ENCODE measurements at places on chromosomes 6 and 20. TPM values are rescaled to one million over a fixed set of nuclear protein-coding genes. Genes with fewer than 3 reads are reported as not detected.
A peak's percentile ranks its signal among the peaks of the same experiment; 100 is the strongest.

DNA sequence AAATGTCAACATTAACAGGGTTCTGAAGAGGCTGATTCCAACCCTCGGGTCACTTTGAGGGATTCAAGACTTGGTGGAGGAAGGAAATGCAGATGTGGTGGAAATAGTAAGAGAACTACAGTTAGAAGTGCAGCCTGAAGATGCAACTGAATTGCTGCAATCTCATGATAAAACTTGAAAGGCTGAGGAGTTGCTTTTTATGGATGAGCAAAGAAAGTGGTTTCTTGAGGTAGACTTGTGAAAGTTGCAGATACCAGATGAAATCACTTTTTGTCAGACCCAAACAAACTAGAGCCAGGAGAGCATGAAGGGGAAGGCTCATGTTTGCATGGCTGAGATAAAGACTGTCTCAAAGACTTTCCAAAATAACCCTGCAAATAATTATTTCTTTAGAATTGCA, 16.2 kb downstream of the ANKRD6 start:
- no peaks in the 10 kb centered on the region for H3K27me3 ChIP-seq
- H3K4me1 ChIP-seq = no peaks in the 10 kb centered on the region
- H3K4me3 ChIP-seq = no peak overlapping the region

GRCh38 chr6:12546410-12547002, 170.1 kb upstream of the PHACTR1 start:
- H3K4me1 ChIP-seq = no peaks in the 10 kb centered on the region
- H3K27ac ChIP-seq = peak overlapping the region; percentile 3
- DNase-seq = no peak
- no peaks in the 10 kb centered on the region for H3K27me3 ChIP-seq
- no peak overlapping the region for H3K4me3 ChIP-seq
- no peaks in the 10 kb centered on the region for H3K36me3 ChIP-seq

- H3K27me3 ChIP-seq = peaks cover 51% of the 10 kb centered on the region
- H3K4me1 ChIP-seq = peaks cover 6% of the 10 kb centered on the region
These were observed 3.0 kb downstream of the THBS2 start for GRCh38 chr6:169250660-169251059.

DNA sequence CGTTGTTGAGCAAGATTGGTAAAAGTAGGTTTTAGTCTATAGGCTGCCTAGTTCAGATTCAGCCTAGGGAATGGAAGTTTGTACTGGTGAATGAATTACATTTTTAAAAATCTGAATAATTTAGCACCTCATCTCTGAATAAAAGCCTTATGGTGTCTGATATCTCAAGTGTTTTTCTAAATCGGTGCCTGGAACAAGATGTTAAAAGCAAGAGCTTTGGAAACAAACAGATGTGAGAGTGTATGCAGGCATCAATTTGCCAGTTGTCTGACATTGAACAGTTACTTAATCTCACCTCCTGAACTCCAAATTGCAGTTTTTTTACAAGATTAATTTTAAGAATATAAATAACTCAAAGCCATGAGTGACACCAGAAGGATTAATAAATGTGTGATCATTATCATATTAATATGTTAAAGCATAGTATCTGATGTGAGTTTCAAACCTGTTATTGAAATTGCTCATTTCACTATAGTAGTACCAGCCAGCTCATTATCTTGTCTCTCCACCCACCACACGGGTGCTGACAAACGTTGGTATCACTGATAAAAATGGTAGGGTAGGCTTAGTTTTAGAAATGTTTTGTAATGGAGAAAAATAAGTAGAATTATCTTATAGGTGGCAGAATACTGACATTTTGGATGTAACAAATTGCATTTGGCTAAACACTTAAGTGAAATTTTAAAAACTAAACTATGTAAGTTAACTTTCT, 157.3 kb downstream of the FAM83B start:
- no peak overlapping the region for H3K4me3 ChIP-seq
- no peak for DNase-seq
- H3K4me1 ChIP-seq = no peaks in the 10 kb centered on the region

ARMC12 gene
- 1.4 TPM for total RNA-seq

DNA sequence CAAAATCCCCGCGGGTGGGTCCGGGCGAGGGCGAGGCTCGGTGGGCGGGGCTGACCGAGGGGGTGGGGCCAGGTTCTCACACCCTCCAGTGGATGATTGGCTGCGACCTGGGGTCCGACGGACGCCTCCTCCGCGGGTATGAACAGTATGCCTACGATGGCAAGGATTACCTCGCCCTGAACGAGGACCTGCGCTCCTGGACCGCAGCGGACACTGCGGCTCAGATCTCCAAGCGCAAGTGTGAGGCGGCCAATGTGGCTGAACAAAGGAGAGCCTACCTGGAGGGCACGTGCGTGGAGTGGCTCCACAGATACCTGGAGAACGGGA, 809 bp downstream of the HLA-G start:
- no peak for DNase-seq
- peaks cover 4% of the 10 kb centered on the region for H3K4me1 ChIP-seq
- H3K27ac ChIP-seq = no peak overlapping the region
- peaks cover 88% of the 10 kb centered on the region for H3K27me3 ChIP-seq

TNNC2 gene
- total RNA-seq = 0.63 TPM

DNA sequence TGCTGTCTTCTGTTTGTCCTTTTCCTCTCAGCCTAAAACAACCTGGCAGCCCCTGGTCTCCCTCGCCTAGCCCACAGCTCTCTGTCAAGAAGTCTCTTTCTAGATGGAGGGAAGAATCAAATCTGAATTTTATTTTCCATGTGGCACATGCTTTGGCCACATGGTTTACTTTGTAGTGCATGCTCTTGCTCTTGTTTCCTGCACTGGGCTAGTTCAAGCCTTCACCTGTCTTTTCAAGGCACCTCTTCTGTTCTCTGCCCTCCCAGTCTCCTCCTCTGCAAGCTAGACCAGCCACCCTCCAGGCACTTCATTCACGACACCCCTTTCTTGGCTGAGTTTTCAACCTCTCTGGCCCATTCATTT, 7.6 kb downstream of the PPP1R14C start:
- H3K4me3 ChIP-seq = no peak overlapping the region
- no peak for DNase-seq
- no peak overlapping the region for H3K27ac ChIP-seq
- no peaks in the 10 kb centered on the region for H3K36me3 ChIP-seq
- H3K27me3 ChIP-seq = peaks cover 42% of the 10 kb centered on the region
- H3K4me1 ChIP-seq = no peaks in the 10 kb centered on the region

DNA sequence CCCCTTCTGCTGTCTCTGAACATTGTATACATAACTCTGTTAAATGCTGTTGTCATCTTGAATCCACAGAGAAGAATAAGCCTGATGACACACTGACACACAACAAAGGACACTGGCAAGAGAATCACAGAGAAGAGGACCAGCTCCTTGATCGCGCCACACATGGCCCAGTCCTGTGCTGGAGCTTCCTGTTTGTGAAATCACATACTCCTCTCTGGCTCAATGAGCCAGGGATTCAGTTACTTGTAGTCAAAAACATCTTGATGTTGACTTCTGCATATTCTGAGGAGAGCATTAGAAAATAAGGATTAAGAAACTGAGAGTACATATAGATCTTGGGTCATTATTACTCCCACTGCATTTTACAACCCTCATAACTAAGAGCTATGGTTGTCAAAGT, 100.1 kb downstream of the EPB41L2 start:
- H3K27me3 ChIP-seq = no peaks in the 10 kb centered on the region
- peaks cover 2% of the 10 kb centered on the region for H3K4me1 ChIP-seq
- H3K27ac ChIP-seq = no peak overlapping the region
- no peaks in the 10 kb centered on the region for H3K36me3 ChIP-seq
- no peak overlapping the region for H3K4me3 ChIP-seq

Measured in hepatocyte (in vitro differentiated cells).